ENCODE measurements at places on chromosomes 13 and 19.

- DNase-seq: no peak
Measured at GRCh38 chr13:99657848-99658260, 156.6 kb downstream of the TM9SF2 start.

- no peak for DNase-seq
Measured at GRCh38 chr13:103303078-103303651, 236.9 kb upstream of the SLC10A2 start.

DNA sequence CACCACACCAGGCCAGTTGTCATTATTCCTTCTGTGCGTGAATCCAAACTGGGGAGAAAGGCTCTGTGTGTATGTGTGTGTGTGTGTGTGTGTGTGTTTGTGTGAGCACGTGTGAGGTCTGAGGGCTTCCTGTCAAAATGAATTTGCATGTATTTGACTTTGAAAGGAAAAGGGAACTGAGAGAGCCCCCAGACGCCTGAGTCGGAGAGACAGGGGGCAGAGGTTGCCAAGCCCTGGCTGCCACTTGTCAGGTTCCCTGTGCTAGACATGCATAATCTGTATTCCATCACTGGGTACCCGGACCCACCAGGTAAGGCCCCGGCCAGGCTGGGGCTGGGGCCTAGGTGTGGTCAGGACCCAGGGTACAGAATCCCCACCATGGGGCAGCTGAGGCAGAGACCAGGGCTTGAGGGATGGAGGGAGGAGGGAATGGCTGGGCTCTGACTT, at the start of gene CLEC17A:
TSS of gene CLEC17A (plus strand) at position 191 of the 447 bp plus-strand sequence. CDS start at position 268, 77 bp downstream.
- no peak for DNase-seq

DNA sequence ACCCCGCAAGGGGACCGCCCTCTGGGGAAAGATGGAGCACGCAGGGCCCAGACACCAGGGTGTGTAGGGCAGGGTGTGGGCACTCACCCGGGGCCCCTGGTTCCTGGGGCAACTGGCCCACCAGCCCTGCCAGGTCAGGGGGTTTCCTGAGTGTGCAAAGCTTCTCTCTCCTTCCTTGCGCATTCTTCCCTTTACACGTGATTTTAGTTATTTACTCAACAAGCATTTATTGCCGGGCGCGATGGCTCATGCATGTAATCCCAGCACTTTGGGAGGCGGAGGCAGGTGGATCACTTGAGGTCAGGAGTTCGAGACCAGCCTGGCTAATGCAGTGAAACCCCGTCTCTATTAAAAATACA, 20.4 kb downstream of the PRR36 start:
- DNase-seq: no peak

- DNase-seq: no peak
Measured at GRCh38 chr13:113862931-113863523, 849 bp downstream of the GAS6 start.

DNA sequence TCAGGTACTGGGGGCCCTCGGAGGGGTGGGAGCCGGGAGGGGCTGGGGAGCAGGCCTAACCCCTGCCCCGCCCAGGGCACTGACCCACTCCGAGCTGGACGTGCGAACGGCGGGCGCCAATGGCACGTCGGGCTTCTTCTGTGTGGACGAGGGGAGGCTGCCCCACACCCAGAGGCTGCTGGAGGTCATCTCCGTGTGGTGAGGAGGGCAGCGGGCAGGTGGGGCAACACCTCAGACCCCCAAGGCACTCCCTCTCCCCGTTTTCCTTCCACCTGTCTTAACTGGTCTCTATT, 18.2 kb downstream of the HPN start:
- DNase-seq: no peak

- no peak for DNase-seq
Measured at GRCh38 chr13:47523771-47524170, 477.3 kb downstream of the SUCLA2 start.

DNA sequence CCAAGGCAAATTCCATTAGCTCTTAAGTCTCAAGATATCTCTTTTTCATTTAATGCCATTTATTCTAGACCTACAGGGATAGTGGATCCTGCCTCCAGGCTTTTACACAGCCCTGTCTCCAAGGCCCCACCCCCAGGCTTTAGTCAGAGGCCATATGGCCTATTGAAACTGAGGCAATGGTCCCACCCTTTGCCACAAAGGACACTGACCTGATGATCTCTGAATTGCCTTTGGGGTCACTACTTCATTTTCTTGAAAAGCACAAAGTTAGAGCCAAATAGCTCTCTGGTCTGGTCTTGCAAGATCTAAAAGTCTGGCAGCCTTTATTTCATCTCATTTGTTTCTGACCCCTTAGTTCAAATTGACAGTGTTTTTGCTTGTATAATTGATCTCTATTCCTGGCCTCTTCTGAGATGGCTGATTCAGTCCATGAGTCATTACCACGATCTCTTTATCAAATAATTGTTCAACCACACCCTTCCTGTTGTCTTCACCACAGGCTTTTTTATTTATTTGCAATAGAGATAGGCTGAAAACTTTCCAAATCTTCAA, 209.8 kb downstream of the FGF14 start:
- DNase-seq: no peak

DNA sequence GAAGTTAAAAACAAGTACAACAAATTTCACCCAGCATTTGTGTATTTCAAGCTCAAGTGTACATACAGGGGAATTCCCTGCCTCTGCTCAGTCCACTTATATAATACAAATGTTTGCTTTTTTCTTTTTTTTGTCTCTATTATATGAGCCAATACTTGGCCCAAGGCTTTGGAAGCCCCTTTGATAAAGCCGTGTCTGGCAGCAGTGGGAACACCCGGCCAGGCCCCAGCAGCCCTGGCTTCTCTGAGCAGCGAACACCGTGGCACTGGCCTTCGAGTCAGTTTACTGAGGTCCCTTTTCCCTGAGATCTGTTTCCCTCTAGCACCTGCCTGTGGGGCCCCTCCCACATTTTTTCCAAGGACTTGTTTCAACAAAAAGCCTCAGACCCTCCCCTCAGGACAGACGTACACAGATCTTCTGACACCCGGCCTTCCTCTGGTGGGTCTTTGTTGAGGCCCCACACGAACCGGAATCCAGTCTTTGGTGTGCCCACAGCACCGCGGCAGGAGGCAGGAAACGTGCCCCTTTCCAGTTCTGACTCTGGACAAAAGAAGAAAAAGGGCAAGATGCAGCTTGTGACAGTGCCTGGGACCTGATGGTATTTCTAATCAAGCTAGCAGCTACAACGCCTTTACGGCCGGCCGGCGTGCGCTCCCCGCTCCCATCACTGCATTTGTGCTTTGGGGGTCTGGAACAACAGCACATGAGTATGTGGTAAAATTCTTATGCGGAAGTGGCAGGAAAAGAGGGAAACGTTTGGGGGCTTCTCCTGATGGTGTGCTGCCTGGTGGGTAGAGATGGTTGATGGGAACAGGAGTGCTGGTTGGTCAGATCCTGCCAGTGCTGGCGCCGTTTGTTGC, 13.8 kb downstream of the SIPA1L3 start:
- no peak for DNase-seq

- DNase-seq: no peak
Measured at GRCh38 chr19:38583219-38583984, 34.4 kb downstream of the MAP4K1 start.

DNA sequence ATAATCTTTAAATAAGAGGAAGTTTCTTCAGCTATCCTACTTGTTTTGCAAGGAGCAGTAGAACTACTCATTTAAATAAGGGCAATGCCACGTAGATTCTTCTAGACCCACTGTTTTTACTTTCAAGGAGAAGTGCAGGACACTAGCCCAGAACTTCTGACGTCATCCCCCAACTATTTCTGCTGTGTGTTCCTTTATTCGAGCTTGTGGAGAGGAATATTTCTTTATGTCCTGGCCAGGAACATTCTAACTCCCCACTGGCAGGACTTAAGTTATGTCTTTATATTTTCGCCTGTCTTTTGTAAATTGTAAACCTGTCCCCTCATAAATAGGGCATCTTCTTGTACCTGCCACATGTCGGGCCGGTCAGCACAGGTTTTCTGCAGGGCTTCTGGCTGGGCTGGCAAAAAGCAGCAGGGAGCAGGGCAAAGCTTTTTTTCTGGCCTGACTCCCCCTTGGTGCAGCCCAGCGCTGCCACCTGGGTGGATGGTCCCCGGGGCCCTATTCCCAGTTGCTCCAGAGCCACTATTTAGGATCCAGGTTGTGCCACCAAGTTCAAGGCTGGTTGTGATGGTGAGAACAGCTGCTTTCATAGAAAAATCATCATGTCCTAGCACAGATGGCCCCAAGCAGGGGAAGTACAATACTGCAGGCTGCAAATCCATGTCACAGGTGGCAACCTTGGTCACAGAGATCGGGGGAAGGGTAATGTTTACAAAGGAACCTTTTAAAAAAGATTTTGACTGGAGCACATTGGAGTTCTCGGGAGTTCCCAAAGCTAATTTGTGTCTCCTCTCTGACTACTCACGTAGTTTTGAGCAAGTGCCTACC, 1.8 kb downstream of the MBNL2 start:
- DNase-seq: no peak

- no peak for DNase-seq
Measured at GRCh38 chr13:75443356-75443958, 38.5 kb downstream of the TBC1D4 start.

DNA sequence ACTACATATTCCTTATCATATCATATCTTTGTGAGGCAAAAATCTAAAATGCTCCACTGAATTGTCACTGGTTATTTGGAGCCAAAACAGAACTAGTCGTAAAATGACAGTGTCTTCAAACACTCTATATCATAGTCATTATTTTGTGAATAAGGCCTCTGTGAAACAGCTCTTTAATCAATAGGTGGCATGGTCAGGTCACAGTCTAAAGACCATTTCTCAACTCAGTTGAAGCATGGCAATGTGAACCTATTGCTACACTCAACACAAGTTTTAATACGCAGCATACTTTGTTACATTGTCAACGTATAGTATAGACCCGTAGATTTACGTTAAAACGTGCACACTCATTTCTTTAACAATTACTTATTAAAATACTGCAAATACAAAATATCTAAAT, 131.3 kb upstream of the PCDH20 start:
- no peak for DNase-seq

DNA sequence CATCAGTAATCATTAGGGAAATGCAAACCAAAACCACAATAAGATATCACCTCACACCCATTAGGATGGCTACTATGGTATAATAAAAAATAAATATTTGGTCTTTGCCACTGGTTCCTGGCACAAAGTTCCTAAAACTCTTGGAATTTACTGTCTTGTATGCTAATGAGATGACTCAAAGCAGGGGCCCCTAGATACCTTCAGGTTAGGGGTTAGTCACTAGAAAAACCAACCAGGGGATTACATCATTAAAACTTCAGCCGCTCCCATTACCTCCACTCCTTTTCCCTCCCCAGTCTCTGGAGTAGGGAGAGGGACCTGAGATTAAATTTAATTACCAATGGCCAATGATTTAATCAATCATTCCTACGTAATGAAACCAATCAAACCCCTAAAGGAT, 49.6 kb downstream of the THSD1 start:
- DNase-seq: no peak

- no peak for DNase-seq
Measured at GRCh38 chr13:20700288-20700687, 3.2 kb upstream of the IL17D start.

DNA sequence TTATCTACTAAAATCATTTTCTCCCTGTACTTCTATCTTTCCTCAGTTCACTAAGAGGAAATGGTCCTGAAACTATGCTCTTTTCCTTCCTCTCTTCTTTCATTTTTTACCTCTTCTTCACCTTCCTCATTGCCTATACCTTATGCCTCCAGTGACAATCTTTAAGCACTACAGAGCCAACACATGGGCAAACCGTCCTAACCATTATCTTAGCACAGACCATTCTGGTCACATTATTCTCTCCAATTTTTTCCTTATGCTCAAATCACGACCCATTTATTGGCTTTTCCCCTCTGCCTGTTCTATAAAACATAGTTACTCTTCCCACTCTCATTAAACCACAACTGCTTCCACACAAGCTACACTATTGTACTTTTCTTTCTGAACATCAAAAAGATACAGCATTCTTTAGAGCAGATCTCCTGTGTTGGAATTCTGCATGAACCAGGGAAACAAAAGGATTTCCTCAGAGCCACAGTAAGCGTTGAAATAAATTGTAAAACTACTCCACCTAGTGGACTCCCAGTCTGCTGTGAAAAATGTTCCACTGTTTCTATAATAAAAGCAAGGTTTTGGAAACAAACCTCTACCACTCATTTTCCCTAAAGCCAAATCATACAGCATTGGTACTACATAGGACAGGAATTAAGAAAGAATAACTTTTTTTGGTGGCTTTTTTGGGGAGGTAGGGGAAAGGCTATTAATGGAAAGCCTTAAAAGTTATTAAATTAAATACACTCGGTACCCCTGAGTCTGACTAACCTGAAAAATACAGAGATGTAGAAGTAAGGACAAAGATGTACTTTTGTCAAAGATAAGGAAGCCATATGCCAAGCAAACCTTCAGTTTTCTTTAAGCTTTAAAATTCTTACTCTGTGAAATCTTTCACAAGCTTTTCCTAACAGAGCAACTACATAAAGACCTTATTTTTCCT, 19.5 kb downstream of the NUFIP1 start:
- DNase-seq: no peak

GRCh38 chr19:38695832-38696728, 48.2 kb downstream of the CAPN12 start:
- DNase-seq: no peak

DNA sequence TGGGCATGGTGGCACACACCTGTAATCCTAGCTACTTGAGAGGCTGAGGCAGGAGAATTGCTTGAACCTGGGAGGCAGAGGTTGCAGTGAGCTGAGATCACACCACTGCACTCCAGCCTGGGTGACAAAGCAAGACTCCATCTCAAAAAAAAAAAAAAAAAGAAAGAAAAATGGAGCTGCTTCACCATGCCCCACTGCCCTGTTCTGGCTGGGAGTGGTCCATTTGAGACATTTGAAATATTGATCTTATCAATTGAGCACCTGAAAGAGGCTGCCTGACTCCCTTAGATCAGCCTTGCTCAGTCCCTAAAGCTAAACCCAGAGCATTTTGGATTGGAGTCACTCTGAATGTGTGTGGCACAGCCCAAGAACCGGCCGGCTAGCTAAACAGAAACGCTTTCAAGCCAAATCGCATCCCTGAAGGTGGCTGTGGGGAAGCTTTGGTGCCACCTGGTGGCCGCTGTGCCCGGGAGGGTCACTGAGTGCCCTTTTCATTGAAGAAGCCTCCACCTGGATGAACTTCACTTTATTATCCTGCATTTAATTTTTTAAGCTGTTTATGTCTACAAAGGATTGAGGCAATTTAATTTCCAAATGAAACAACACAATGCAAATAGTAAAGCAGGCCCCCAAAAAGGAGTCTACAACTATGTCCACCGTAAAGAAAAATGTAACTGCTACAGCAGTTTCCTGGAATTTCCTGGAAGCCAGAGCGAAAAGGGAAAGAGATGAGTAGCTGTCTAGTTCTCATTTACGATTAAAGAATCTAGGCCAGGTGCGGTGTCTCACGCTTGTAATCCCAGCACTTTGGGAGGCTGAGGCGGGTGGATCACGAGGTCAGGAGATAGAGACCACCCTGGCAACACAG, 53.1 kb upstream of the SERPINE3 start:
- DNase-seq: no peak

All from NCI-H1436 treated with DMSO at 0.1 percent for 48 hours (cell line).